ENCODE measurements at places on chromosomes 1 and 21. TPM values are rescaled to one million over a fixed set of nuclear protein-coding genes. Genes with fewer than 3 reads are reported as not detected.

PLXNA2 gene
- 0.50 TPM for total RNA-seq

IL20 gene
- total RNA-seq = not detected

CLDN14 gene
- 0.37 TPM for total RNA-seq

RNF207 gene
- 16.4 TPM for total RNA-seq

HSD3B1 gene
- total RNA-seq = not detected

HLX gene
- 17.9 TPM for total RNA-seq

PIGR gene
- total RNA-seq = not detected

TFF2 gene
- not detected for total RNA-seq

UBE4B gene
- 26.6 TPM for total RNA-seq

RHCE gene
- total RNA-seq = 0.75 TPM

BATF3 gene
- total RNA-seq = 0.75 TPM

CTSK gene
- total RNA-seq = 199 TPM

RORC gene
- not detected for total RNA-seq
